Activated CD8-positive, alpha-beta memory T cell treated with anti-CD3 and anti-CD28 coated beads for 36 hours (primary cell): ENCODE measurements at places on chromosomes 1 and 21. TPM values are rescaled to one million over a fixed set of nuclear protein-coding genes. Genes with fewer than 3 reads are reported as not detected.

The TDRD5 gene
- not detected for total RNA-seq

The TSPAN2 gene
- total RNA-seq, result 1.2 TPM

The DNAJC28 gene
- total RNA-seq, result 0.57 TPM

The ST6GALNAC3 gene
- total RNA-seq, result 0.21 TPM

The CD1E gene
- not detected for total RNA-seq

The CELA3B gene
- not detected for total RNA-seq

The C1orf94 gene
- total RNA-seq, result not detected

The RGS13 gene
- total RNA-seq, result not detected

The NOS1AP gene
- 0.04 TPM for total RNA-seq

The SMCP gene
- not detected for total RNA-seq

The LINGO4 gene
- 0.13 TPM for total RNA-seq
